NCI-H146 (cell line): ENCODE measurements at places on chromosomes 11 and 22.
A peak's percentile ranks its signal among the peaks of the same experiment; 100 is the strongest.

DNA sequence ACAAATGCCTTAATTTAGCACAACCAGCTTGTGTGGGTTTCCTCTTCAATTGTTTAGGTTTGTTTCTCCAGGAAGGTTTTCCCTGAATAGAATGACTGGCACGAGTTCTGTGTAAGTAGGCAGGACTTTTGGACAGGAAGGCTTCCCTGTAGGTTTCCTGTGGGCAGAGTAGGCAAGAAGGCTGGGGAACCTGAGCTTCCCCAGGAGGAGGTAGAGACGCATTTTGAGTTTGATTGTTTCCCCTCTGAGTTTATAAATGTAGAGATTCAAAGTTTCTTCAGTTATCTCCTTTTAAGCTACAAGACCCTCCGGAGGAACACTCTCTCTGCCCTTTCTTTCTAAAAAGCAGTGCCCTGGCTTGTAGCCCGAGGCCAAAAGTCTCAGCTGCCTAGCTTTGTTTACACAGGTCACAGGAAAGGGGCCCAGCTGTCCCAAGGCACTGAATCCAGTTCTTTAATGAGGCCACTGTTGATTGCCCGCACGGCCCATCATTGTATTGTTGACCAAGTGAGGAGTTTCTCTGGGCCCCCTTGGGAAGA is 66.6 kb upstream of the RDX start:
- DNase-seq = peak; percentile 92

DNA sequence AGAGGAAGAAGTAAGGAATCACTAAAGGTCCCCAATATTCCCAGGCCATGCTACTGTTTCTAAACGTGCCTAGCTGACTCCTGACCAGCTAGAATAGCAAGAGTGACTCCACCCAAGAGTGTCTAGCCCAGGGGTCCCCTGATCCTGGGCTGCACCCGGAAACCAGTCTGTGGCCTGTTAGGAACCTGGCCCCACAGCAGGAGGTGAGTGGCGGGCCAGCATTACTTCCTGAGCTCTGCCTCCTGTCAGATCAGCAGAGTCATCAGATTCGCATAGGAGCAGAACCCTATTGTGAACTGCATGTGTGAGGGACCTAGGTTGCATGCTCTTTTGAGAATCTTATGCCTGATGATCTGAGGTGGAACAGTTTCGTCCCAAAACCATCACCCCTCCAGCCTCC is 2.0 kb downstream of the MMP20 start:
- DNase-seq = no peak

DNA sequence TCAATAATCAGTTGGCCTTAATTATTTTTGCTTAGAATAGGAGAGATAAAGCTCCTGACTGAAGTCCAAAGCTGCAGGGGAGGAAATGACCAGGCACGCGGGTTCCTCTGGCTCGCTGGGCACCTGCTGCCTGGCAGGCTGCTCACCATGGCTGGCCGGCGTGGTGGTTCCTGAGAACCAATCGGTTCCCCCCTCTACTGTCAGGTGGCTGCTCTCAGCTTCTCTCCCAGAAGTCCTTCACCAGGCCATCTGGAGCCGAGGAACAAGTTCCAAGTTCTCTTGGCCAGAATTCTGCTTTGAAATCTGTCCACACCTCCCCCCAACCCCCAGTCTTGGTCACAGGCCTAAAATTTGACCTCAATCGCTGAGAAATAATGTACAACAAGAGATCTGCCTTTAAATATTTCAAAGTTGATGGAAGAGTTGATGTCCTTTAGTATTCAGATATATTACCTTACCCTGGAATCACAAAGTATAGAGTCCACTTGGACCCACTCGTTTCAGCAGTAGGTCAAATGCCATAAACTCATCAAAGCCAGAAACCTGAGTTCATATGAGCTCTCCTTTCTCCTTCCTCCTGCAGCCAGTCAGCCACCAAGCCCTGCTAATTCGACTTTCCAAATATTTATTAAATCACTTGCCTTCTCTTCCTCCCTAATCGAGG is 25.2 kb downstream of the EXPH5 start:
- DNase-seq = no peak

GRCh38 chr11:13260963-13261588 is 16.5 kb upstream of the BMAL1 start:
- DNase-seq = no peak

GRCh38 chr11:117010808-117011540 is 87.3 kb downstream of the SIK3 start:
- DNase-seq = no peak

- DNase-seq = peak; percentile 65
These were observed 6.5 kb downstream of the KREMEN1 start for GRCh38 chr22:29079218-29079901.

DNA sequence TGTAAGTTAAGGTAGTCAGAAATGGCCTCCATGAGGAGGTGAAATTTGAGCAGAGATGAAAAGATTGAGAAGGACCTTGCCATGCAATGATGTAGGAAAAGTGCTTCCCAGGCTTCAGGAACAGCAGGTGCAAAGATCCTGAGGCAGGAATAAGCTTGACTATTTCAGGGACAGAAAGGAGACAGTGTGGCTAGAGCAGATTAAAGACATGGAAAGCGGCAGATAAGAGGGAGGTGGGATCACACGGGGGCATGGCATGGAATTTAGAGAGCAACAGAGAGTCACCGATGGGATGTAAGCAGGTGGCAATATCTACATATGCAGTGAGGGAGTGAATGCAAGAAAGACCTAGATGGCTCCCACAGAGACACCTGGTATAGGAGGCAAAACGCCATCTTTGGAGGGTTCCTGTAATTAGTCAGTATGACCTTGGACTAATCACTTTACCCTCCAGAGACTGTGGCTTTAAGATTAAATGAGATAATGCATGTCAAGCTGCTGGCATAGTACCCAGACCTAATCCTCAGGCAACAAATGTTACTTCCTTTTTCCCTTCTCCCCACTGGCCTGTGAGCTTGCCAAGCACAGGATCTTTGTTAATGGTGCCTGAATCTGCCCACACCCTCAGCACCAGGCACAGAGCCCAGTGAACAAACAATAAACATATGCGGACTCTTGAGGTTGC is 24.6 kb upstream of the ACER3 start:
- DNase-seq = no peak

GRCh38 chr11:15618583-15619032 is 503.9 kb downstream of the INSC start:
- DNase-seq = no peak

DNA sequence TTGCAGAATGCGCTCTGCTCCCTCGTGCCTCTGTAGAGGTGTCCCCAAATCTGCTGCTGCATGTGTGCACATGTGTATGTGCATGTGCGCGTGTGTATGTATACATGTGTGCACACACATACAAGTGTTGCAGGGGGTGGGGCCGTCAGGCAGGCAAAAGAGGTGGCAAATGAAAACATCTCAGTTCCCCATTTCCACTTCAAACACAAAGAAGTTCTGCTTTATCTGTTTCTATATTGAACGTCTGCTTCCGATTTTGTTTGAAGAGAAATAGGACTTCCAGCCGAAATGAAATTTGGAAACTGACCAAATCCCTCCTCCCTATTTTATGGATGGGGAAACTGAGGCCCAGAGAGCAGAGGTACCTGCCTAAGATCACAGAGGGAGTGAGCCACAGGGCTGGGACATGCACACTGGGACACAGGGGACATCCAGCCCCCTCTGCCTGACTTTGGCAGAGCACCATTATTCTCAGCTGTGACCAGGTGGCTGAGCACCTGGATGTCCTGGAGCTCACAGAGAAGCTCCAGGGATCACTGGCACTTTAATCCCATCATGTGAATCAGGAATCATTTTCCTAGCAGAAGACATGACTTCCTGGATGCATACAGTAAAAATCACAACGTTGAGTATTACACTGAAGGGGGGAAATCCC is 41.2 kb upstream of the ALX4 start:
- no peak for DNase-seq

DNA sequence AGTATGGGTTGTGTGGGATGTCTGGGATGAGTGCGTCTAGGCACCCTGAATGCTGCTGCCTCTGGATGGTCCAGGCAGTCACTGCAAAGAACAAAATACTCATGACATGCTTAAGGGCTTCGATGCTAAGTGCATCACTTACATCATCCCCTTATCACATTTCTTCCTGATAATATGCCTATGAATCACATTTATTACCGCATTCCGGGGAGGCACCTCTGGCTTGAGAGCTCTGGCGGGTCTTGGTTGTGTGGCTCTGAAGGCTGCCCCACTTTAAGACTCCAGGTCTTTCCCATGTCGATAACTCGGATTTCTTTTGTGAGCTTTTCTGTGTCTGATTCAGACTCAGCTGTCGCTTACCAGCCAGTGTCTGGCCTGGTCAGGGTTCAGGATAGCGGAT is 1126.4 kb downstream of the TBC1D22A start:
- DNase-seq = no peak

DNA sequence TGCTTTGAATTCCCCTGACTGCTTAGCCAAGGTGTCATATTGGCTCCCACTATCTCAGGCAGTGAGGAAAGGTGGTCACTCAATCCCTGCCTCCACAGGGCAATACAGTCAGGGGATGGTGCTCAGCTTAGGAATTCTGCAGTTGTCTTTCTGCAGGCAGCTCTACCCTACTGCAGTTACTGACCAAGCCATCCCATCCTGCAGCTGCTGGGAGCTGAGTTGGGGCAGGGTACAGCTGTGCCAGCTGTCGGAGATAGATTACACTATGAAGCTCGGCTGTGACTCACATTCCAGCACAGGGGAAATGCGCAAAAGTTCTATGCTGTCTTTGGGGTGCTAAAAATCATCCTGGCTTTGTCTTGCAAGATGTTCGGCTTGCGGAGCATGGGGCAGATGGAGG is 4.4 kb upstream of the DAGLA start:
- DNase-seq = no peak

GRCh38 chr22:30334646-30335045 is 7.9 kb upstream of the TBC1D10A start:
- DNase-seq = no peak

GRCh38 chr22:45336971-45337431 is 27.3 kb downstream of the FAM118A start:
- no peak for DNase-seq

DNA sequence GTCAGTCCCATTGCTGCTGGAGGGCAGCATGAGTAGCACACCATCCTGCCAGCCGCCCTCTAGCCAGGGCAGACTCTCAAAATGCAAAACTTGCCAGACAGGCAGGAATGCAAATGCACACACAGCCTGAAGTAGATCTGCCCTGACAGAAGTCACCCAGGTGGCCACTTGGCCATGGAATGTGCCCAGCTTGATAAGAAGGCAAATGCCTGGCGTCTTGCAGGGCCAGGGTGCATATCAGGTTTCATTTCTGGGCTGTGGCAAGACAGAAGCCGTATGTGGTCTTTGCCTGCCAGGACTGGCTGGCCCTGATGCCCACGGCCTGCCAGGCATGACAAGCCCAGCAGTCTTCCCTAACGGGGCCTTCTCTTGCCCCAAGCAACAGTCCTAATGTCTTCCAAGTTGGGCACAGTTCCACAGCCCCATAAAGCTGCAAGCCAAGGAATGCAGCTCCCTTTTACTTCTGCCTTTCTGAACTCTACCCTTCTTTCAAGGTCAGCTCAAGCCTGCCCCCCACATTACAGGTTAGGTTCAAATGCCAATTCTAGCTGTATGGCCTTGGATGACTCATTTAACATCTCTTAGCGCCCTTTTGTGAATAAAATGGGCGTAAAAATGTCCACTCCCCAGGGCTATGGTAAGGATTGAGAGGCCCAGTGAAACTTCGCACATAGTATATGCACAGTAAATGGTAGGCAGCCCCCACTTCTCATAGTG is 29.7 kb downstream of the POU2AF3 start:
- DNase-seq = no peak

- no peak for DNase-seq
These were observed 2.9 kb upstream of the SERPINH1 start for GRCh38 chr11:75558939-75559843.

DNA sequence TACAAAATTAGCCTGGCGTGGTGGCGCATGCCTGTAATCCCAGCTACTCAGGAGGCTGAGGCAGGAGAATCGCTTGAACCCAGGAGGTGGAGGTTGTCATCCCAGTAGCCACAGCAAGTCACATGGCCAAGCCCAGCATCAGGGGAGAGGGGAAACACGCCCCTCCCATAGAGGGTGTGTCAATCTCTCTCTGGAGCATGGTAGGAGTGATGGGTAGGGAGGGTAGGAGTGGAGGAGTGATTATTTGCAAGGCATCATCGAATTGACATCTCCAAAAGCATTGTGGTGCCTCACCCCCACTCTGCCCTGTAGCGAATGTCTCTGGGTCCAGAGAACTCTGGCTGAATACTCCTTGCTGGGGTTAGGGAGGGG is 6.1 kb upstream of the SSTR3 start:
- DNase-seq = no peak

DNA sequence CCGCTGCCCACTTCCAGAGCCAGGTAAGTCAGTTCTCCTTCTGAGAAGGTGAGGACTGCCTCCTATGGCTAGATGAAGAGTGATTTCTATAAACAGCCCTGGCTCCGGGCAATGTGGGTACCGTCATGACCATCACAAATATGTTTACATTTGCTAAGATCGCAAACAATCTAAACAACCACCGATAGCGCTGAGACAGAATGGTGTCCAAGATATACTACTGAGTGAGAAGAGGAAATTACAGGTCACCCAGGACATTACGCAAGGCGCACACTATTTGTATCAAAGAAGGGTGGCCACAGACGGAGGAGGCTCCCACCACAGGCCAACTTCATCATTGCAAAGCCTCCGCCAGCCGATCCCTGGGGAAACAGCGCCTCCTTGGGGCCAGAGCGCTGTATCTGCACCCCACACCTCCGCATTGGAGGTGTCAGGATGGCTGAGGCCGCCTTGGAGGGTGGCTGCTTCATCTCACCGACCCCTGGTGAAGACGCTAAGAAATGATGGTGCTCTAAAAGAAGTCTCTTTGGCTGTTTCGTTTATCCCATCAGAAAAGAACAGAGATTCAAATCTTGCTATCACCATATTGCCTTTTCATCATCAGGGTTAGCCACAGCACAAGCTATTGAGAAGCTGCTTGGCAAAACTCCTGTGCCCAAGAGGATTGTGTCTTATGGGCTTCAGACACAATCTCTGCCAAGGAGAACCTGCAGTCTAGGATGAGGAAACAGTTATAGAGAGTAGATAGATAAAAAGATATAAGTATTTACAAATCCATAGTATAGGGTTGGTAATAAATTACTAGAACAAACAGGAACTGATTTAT is 12.3 kb upstream of the ASRGL1 start:
- DNase-seq = peak; percentile 74

- no peak for DNase-seq
These were observed 11.2 kb downstream of the MAPK1 start for GRCh38 chr22:21856197-21856596.

- no peak for DNase-seq
These were observed 1.4 kb upstream of the DHCR7 start for GRCh38 chr11:71449596-71449995.

DNA sequence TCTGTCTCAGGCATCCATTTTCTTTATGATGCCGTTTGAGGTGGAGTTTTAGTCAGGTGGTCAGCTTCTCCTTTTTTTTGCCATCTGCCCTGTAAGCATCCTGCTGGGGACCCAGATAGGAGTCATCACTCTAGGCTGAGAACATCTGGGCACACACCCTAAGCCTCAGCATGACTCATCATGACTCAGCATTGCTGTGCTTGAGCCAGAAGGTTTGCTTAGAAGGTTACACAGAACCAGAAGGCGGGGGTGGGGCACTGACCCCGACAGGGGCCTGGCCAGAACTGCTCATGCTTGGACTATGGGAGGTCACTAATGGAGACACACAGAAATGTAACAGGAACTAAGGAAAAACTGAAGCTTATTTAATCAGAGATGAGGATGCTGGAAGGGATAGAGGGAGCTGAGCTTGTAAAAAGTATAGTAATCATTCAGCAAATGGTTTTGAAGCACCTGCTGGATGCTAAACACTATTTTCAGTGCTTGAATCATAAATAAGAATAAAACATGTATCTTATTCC is 10.9 kb upstream of the HBE1 start:
- DNase-seq = peak; percentile 29
